Fibroblast of skin of scalp (primary cell): ENCODE measurements at places on chromosomes 6 and 20.

GRCh38 chr20:43976547-43976946 is 61.9 kb downstream of the TOX2 start:
- no peak for DNase-seq

DNA sequence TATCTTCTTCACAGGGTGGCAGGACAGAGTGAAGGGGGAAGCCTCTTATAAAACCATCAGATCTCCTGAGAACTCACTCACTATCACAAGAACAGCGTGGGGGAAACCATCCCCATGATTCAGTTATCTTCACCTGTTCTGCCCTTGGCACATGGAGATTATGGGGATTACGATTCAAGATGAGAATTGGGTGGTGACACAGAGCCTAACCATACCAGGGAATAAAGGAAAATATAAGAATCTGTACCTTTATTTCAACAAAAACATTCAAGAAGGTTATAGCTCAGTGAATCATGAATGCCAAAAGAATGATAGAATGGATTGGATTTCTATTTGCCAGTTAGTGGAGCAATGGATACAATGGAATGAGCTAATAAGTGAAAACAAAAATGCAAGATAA is 214.4 kb downstream of the PTPRK start:
- no peak for DNase-seq

DNA sequence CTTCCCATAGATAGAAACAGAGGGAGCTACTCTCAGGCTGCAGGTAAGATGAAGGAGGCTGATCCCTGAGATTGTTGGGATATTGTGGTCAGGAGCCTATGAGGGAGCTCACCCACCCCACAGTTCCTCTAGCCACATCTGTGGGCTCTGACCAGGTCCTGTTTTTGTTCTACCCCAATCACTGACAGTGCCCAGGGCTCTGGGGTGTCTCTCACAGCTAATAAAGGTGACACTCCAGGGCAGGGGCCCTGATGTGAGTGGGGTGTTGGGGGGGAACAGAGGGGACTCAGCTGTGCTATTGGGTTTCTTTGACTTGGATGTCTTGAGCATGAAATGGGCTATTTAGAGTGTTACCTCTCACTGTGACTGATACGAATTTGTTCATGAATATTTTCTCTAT is 2.8 kb downstream of the HLA-F start:
- no peak for DNase-seq

DNA sequence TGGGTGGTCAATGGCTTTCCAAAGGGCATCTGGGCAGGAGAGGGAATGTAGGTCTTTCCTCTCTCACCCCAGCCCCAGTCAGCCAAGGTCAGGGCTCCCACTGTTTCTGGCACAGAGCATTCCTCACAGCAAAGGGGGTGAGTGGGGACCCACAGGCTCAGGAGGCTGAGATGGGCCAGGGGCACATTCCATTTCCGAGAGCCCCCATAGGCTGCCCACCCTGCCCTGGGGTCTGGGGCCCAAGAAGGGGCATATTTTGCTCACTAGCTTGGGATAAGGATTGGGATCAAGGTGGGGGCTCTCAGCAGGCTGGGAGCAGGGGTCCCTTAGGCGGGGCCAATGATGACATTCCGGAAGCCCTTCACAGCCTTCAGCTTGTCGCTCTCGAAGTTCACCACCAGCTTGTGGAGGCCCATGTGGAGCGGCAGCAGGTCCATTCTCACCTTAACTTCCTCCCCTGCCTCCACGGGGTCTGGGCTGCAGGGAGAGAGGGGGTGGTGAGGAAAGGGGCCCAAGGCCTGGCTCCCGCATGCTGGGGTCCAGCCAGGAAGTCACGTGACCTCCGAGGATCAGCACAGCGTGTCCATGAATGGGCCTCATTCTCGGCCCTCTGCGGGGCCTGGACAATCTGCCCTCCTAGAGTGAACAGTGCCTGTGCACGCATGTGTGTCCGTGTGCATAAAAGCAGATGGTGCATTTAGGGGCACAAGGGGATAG is 35.0 kb downstream of the TGM2 start:
- no peak for DNase-seq

DNA sequence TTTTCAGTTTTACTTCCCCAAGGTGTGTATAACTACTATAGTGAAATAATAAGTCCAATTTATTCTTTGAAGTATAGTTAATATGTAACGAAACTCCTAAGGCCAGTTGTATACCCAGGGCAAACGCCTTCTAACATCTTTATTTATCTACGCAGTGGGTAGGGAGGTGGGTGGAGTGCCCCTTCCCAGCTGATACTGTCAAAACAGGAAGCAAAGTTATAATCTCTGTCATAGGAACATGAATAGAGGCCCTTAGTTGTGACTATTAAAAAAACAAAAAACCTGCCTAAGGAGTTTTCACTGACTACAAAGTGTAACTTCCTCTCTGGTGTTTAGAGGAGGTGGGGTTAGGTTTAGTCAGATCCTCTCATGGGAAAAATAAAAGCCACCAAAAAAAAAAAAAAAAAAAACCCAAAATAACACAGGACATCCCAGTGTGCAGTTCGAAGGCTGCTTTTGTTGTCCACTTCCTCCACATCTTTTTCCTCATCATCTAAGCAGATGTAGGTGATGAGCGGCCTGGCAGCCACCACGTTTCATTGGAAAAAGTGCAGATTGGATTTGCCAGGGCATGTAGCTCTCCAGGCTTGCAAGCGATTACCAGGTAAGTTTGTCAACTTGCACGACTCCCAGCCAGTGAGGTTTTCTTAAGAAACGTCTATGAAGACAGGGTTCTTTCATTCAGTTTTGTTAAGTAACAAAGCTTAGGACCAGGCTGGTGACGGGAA is 58.7 kb downstream of the UTRN start:
- DNase-seq: no peak

DNA sequence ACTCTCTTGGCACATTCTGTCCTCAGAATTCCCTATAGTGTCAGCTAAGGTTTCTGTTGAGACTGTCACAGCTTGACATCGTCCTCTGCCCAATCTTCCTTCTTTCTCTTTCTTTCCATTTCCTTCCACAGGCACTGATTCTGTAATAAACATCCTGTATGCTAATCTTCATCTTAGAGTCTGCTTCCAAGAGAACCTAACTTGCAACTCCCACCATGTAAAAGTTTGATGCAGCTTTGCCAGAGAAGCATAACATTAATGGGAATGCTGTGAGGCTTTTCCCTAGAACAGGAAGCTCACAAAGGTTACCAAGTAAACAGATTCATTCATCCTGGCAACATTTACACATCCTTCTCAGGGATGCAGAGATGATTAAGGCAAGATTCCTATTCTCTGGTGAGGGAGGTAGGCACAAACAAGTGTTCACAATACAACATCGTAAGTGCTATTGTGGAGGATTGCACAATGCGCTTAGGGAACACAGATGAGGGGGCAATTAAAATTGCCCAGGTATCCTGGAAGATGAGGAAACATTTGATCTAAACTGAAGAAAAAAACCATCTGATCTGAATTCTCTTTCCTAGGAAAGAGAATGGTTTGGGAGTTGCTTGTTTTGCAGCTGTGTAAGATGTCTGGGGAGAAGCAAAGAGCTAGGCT is 74.7 kb downstream of the GRM1 start:
- no peak for DNase-seq

GRCh38 chr6:21987501-21987957 is 309.3 kb downstream of the PRL start:
- DNase-seq: peak; percentile 91

DNA sequence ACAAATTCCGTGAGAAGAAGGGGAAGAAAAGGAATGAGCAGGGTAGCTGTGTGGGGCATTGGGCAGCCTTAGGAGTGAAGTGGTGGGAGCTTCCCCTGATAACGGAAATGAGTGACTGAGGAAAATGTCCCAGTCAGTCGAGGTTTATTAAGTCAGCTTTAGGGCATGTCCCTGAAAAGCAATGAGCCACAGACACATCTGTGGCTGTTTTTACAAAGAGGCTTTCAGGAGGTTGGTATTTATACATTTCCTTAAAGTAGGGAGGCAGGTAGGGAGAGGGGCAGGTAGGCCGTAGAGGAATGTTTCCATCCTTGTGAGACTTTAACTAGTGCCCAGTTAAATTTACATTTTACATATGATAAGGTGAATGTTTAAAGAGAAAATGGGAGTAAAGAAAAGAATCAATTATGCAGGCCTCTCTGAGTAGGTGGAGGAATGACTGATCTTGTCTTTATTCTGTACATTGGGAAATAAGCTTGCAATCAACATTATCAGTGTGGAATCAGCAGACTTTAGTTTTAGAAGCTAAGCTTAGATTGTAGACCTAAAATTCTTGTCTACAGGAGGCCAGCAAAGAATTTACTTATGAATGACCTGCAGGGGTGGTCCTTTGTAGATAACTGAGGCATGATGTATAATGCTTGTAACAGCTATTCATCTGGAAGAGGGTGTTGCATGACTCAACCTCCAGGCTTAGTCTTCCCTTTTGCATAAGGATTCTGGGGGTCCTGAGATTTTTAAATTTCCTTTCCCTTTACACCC is 18.5 kb downstream of the SLC22A2 start:
- no peak for DNase-seq

DNA sequence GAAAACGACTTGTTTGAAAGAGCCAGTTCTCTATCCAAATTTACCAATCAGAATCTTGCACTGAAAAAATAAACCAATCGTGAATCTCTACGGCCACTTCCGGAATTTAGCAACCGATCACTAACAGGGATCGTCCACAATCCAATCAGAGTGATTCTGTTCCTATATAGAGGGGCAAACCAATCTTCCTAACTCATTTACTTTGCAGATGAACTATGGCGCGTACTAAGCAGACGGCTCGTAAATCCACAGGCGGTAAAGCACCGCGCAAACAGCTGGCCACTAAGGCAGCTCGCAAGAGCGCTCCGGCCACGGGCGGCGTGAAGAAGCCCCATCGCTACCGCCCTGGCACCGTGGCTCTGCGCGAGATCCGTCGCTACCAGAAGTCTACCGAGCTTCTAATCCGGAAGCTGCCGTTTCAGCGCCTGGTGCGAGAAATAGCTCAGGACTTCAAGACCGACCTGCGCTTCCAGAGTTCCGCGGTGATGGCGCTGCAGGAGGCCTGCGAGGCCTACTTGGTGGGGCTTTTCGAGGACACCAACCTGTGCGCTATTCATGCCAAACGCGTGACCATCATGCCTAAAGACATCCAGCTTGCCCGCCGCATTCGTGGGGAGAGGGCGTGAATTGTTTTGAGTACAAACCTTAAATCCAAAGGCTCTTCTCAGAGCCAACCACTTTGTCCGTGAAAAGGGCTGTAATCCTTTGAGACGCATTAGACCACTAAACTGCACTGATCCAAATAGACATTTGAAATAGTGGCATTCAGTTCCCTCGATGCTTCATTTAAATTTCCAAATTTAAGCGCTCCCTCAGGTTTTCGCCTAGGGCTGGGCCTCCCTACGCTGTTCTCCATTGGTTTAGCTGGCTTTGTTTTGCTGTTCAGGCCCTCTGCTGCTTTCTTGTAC is 138.0 kb downstream of the HFE start:
- peak; percentile 95 for DNase-seq

DNA sequence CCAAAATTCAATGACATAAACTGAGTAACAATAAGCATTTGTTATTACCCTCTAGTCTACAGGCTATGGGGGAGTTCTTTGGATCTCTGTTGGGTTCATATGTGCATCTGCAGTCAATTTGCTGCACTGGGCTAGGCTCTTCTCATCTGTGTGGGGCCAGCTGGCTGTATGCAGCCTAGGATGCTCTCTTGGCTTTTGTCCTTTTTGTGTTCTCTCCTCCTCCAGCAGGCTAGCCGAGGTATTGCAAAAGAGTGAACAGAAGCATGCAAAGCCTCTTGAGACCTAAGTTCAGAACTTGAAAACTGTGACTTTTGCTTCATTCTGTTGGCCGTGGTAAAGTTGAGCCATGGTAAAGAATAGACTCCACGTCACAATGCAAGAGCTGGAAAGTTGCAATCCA is 62.8 kb upstream of the FOXO3 start:
- DNase-seq: peak; percentile 31

DNA sequence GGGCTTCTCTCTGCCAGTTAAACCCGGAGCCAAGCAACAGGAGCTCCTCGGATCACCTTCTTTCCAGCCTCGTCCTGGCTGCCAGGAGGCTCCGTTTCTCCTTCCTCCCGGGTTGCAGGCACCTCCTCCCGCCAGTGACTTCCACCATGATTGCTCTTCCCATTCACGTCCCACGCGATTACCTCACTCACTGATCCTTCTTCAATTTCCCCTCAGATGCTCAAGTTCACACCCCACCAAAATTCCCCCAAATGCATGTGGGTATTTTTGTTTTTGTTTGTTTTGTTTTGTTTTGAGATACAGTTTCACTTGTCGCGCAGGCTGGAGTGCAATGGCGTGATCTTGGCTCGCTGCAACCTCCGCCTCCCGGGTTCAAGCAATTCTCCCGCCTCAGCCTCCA is 25.1 kb downstream of the KCNQ2 start:
- no peak for DNase-seq

DNA sequence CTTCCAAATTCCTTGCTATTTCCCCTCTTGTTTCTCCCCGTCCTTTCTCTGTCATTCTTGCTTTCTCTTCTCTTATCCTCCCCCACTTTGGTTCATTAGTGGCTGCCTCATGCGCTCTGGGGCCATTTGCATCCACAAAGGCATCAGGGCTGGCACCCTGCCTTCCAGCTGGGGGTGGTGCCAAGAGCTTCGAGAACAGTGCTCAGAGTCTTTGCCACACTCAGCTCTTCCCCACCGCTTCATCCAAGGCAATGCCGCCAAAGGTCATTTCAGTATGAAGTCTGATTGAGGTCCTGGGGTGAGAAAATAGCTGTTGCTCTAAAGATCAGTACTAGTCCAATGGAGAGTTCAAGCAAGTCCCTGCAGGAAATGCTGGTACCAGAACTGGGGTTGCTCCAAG is 22.7 kb downstream of the OLIG3 start:
- no peak for DNase-seq

- peak; percentile 61 for DNase-seq
Measured at GRCh38 chr6:18323935-18324705, 59.8 kb upstream of the DEK start.

DNA sequence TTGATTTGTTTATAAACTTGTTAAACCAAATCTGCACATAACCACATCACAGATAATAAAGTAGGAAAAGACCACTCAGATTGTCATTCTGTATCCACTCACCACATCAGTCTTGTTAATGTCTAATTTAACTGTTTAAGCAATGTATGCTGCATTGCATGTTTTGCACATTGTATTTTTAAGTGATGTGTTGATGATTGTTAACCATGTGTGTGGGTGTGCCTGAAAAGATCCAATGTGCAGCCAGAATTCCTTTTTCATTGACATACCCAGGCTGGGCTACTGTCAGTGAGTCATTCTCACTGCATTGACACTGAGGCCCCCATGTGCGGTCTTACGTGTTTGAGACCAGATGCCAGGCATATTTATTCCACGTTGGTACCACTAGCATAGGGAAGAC is 167.3 kb downstream of the TRMT11 start:
- DNase-seq: peak; percentile 67
